Ureter (tissue), 1 donor: ENCODE measurements at places on chromosomes 2 and 18. TPM values are rescaled to one million over a fixed set of nuclear protein-coding genes. Genes with fewer than 3 reads are reported as not detected.

Gene STK17B
- 29.7 TPM for total RNA-seq

Gene CD28
- 0.21 TPM for total RNA-seq

Gene IL36G
- not detected for total RNA-seq

- DNase-seq = no peak
Measured at GRCh38 chr2:237549643-237550415, 16.5 kb upstream of the PRLH start.

- DNase-seq = no peak
Measured at GRCh38 chr18:79186649-79187048, 117.5 kb downstream of the ATP9B start.

DNA sequence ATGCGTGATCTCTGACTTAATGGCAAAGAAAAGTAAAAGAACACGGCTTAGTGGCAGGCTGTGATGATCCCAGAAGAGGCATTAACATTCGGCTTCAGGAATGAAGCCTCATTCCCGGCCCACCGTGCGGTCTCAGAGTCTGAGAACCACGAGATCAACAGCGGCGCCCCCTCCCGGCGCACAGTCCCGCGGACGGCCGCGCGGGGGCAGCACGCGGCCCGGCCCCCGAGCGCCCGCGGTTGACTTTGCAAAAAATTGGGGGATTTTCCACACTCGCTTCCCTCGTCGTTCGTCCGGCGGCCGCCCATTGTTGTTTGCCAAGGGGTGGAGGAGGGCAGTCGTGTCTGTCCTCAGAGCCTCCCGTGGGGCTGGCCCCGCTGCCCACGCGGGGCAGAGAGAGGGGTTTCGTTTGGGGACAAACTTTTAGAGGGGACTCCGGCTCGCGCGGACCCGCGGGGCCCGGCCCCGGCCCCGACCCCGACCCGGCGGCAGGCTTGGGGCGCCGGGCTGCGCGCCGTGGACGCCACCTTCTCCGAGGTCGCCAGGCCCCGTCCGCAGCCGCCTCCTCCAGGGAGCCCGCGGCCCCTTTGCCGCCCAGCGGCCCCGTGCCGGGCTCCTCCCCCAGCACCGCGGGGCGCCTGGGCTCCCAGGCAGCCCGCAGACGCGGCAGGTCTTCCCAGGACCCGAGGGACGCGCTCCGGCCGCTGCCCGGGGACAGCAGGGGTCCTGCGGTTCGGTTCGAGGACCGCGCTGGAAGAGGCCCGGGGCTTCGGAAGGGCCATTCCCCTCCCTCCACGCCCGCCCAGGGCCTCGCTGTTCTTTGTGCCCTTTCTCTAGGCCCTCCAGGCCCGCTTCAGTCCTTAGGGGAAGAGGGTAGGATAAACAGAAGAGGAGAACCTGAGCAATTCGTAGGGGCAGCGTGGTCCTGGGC lies 3.4 kb upstream of the HS6ST1 start:
- DNase-seq = peak; percentile 90

DNA sequence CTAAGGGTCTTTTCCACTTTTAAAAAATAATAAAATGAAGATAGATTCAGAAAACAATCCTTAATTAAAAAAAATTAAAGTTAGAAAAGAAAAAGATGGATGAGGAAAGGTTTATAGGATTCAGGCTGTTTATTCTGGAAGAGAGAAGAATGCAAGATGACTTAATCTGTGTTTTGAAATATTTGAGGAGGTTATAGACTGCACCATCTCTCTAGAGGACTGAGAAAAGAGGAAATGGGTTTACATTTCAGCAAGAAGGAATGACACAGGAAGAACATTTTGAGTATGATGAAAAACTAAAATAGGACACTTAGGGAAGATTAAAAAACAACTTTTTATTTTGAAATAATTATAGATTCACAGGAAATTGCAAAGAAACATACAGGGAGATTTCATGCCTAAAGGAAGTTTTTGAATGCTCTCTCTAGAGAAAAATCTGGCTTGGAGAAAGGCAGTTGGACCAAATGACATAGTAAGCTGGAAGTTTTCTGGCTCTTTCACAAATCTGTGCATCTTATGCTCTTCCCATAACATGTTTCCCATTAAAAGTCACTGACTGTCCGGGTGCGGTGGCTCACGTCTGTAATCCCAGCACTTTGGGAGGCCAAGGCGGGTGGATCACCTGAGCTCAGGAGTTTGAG lies 75.0 kb downstream of the CERS6 start:
- no peak for DNase-seq

DNA sequence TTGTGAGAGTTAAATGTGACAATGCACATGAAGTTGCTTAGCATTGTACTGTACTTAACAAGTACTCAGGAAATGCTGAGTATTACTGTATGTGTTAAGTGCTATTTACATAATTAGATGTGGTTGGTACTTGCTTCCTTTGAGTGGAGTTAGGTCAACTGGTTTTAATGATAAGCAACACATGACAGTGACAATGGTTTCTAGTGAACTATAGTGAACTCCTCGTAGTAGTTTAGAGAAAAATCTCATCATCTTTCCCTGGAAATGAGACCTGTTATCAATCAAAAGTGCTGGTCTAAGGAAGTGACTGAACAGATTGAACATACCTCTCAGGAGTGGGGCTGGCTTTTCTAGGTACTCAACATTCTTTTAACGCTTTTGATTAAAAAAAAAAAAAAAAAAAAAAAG lies 29.2 kb upstream of the ZDBF2 start:
- DNase-seq = no peak

- DNase-seq = no peak
Measured at GRCh38 chr18:12452784-12453183, 45.1 kb downstream of the PRELID3A start.
